ENCODE measurements at places on chromosomes 4 and X.

DNA sequence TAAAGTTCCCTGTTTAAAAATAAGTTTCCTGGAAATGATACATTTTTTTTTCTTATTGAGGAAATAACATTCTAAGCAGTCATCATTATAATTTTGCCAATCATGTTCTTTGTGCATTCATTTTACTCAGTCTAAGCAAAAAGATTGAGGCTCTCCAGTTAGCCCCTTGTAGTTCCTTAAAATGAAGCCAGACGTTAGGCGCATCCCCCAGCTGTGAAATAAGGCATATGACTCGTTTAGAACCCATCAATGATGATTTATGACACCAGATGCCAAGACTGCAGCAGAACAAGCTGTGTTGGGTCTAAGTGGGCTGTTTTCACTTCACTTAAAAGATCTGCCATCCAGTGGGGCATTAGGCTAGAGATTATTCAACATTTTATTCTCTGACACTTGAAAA lies 17.0 kb downstream of the PDGFC start:
- DNase-seq, result peak; percentile 45

DNA sequence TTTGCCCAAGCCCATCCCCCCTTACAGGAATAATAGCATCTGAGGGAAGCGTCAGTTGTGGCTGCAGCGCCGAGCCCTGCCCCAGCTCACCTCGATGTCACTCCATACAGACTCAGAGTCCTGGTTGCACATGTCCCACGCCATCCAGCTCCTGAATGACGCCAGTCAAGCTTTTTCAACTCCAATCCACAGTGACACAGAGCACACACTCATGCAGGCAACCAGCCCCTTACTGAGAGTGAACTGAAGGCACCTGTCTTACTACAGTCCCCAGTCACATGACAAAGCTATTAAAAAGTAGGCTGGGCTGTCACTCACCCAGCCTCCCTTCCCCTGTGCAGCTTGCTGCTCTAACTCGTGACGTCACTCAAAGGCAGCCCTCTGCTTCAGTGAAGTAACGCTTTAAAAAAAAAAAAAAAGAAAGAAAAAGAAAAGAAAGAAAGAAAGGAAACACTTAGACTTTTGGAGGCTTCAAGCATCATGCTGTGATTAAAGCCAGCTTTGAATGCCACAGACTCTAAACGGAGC lies at the start of gene PPARGC1A:
PPARGC1A (minus strand) TSS at position 234 of the 528 bp plus-strand sequence; CDS start at position 144, 90 bp downstream.
- DNase-seq, result peak; percentile 56

DNA sequence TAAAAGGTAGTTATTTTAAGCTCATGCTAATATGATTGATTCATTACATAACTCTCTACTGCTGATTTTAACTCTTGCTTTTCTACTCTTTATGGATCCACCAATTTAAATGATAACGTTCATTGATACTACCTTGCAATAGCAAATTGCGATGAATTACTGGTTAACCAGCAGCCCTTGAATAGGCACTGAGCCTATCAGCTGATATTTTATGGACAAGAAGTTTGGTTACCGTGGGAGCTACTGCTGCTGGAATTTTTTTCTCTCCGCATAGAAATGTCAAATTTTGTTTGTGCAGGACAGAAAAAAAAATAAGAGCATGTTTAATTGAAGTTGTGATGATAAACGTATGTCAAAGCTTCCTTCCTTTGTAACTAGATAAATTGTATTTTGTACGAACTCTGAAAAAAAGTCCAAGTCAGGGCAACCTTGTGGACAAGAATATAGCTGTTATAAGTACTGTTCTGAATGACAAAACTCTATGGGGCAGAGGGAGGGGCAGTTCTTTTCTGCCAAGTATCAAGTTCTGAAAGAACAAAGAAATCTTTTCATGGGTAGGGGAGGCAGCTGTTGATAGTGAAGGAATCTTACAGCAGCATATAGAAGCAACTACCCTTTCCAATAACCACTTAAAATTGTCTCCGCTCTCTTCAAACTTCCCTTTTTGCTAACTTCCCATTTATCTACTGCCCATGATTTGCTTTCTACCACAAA lies 434.9 kb upstream of the PABPC4L start:
- DNase-seq, result no peak

GRCh38 chr4:182261651-182262223 lies 18.5 kb downstream of the TENM3 start:
- no peak for DNase-seq

DNA sequence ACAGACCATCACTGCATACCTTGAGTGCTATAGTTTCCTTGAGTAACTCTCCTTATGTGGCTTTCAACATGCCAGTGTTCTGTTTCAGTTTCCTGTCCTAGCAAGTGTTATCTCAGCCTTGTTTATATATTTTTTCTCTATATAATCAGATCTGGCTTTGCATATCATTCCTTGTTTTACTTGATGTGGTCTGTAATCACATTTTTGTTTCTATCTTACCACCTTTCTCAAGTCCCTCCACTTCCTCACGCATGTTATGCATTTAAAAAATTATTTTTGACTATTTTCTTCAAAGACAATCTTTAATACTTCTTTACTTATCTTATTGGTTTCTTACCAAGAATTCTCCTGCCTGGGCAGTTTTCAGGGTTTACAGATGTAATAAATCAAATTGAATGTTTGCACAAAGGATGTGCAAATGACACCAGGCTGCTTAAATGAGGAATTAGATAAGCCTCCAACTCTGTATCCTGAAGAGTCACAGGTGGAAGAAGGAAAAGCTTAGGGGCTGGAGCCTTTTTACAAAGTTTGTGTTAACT lies 351.2 kb downstream of the BMPR1B start:
- DNase-seq, result no peak

DNA sequence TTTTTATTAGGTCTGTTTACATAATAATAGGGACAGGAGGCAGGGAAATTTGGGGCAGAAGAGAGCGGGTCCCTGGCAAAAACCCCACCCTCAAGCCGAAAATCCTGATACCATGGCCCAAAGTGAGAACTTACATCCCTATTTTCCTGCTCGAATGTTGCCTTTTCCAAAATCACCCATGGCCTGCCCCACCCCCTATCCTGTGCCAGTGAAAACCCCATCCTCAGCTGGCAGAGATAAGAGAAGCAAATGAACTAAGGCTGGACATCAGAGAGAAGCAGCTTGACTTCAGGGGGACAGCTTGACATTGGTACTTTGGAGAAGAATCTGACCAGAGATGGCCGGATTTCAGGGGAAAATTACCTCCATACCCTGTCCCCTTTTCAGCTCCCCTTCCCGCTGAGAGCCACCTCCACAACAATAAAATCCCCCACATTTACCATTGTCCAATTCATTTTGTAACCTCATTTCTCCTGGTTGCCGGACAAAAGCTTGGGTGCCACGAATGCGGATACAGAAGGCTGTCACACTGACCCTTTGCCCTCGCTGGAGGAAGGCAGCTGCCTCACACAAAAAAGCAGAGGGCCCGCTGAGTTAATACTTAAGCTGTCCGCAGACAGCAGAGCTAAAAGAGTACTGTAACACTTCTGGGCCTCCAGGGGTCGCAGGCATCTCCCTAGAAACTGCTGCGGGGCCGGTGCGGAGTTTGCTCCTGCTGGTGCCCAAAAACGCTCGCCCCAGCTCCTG lies 196.2 kb downstream of the SNCA start:
- DNase-seq, result no peak

DNA sequence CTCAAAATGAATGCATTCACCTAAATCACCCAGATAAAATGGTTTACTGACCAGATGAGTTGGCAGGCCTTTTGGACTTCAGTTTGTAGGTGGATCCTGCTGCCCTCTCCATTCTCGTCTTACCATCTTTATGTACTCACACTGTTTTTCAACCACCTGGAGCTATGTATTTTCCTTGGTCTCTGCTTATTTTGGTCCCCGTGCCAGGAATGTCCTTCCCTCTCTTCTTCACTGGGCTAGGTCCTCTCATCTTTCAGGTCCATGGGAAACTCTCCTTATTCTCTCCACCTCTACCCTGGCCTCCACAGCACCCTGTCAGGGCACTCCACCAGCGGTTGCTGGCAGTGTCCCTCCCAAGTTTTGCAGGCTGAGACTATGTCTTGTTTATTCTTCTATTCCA lies 2.6 kb downstream of the GPRIN3 start:
- DNase-seq, result no peak

DNA sequence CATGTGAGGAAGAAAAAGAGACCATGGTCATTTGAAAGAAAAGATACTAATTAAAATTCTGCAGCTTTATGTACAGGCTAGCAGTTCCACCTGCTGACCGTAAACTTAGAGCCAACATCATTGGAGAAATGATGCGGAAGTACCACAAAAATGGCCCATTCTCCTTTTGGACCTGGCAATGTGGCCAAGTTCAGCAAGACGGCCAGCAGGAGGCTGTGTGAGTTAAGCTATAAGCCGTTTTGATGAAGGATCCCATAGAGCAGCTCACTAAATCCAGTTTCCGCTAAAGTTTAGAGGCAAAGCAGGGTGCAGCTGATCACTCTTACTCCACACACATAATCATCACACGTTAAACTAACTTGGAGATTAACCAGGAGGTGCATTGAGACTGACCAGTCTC lies 133.8 kb downstream of the LDB2 start:
- no peak for DNase-seq

GRCh38 chr4:159227984-159228383 lies 125.1 kb downstream of the RAPGEF2 start:
- DNase-seq, result peak; percentile 89

DNA sequence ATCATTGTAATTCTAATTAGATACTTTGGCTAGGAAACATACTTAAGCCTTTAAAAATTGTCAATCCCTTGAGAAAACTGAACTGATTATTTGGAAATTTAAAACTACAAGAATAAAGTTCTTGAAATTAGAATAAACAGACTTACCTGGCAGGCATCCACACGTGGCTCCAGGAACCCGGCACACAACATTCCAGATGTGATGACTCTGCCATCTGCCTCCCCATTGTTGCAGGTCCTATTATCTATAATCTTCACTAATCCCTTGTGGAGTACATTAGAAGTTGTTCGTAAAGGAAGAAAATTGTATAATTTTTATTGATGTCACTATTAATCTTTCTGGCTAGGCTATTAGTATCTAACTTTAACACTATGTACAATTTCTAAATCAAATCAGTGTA lies 16.2 kb upstream of the GNRHR start:
- no peak for DNase-seq

- DNase-seq, result no peak
Observed at GRCh38 chr4:53532521-53532920, 58.8 kb downstream of the LNX1 start.

DNA sequence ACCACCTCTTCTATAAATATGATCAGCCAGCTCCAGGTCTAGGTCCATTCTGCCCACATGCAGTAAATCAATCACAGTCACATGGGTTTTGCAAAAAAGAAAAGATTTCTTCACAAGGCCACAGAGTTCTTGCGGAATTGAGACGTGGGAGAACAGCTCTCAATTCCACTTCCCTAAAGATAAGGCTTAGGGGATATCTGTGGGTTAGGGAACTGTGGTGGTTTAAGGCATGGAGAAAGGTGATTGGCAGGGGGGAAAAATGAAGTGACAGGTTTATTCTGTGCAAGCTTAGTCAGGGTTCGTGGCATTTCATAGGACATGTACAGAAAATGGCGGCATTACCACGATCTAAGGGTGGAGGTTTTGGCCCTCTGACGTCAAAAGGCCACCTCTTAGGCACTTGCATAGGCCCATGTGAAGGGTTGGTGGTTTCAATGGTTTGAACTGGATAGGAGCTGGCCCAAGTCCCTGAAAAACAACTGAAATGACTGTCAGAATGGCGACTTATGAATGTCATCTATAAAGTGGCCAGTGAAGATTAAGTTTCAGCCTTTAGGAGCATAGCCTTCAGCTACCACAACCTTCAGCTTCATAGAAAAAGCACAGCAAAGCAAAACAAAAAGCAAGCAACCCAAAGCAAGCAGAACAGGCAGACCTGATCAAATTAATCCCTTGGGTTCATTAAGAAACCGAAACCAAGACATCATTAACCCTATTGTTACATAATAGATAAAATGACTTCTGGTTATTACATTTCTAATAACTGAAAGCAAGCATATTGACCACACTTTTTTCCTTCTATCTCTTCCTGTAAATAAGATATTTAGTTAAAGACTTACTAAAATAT lies 289.8 kb upstream of the SFRP2 start:
- no peak for DNase-seq

GRCh38 chr4:55125087-55125721 lies at the start of gene KDR:
Gene KDR (minus strand): TSS chr4:55125595. CDS start chr4:55125293, 302 bp downstream.
- DNase-seq, result peak; percentile 49

DNA sequence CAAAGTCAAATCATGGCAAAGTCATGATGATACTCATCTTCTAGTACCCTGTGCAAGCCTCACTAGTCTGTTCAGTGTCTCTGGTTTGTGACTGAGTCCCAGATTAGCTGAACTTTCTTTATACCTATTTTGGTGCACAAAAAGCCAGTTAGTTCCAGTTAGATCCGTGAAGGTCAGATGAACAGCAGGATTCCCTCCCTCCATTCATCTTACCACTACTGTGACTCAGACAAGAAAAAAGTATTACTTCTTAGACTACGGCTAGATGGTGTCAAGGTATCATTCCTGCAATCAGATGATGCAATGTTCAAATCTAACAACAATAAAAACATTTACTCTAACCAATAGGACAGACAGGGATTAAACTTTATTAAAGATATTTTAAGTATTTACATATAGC lies 30.4 kb downstream of the ARHGEF6 start:
- no peak for DNase-seq

GRCh38 chr4:59700651-59701050 lies 1499.5 kb upstream of the ADGRL3 start:
- DNase-seq, result no peak

GRCh38 chrX:120464411-120464810 lies 4.7 kb downstream of the LAMP2 start:
- no peak for DNase-seq

GRCh38 chr4:6495736-6496135 lies 23.3 kb upstream of the PPP2R2C start:
- DNase-seq, result no peak

DNA sequence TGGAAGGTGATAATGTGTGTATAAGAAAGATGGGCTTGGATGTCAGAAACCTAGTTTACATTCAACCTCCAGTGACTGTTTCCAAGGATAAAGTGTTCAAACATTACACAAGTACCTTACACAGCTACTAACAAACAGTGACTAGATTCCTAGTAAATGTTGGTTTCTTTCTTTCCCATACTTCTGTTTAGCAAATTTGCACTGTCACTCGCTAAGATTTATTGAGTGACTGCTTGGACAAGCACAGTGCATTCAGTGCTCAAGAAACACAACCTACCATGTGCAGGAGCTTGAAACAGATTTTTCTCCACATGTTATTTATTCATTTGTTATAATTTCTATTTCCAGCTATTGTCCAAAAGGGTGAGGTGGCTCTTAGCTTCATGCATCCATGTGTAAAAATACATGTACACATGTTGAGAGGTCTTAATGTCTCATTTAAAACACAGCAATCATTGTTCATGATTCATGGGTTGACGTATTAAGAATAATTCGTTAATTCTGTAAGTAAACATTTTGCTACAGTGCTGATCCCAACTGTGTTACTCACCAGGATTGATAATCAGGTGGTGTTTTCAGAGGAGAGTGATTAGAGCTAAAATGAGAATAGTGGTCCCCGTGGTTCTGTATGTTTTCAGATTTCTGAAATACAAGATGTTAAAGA lies 153.0 kb downstream of the DCLK2 start:
- DNase-seq, result no peak

GRCh38 chrX:153875391-153876111 lies 10.4 kb downstream of the L1CAM start:
- DNase-seq, result no peak

Measured in aorta (tissue), 5 donors.